AG08395 (cell line): ENCODE measurements at places on chromosomes 3 and 15.

- no peak for DNase-seq
These were observed 313.4 kb upstream of the STT3B start for GRCh38 chr3:31219131-31219843.

GRCh38 chr3:152419748-152420147 lies 151.0 kb downstream of the MBNL1 start:
- no peak for DNase-seq

- no peak for DNase-seq
These were observed 11.4 kb downstream of the FAM174B start for GRCh38 chr15:92643849-92644815.

DNA sequence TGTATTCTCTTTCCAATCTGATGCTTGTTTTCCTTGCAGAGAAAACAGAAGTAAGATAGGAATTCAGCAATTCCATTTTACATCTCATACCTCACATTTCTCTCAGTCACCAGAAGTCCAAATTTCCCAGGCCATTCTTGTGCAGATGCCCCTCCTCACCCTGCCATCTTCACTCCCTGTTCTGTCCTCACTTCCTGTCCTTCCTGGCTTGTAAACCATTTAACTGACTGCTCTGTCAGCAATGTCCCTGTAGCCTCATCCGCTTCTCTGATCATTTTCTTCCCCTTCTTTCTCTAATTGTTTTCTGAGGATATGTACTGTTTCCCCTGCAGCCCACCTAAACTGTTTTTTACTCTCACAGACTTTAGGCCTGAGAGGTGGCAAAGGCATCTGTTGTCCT lies 40.3 kb downstream of the BLM start:
- DNase-seq, result no peak

- DNase-seq, result no peak
These were observed 321.3 kb upstream of the GOLIM4 start for GRCh38 chr3:168417016-168417415.

- no peak for DNase-seq
These were observed 76.9 kb upstream of the FRMD4B start for GRCh38 chr3:69462826-69463100.

- no peak for DNase-seq
These were observed 55.7 kb downstream of the TNIK start for GRCh38 chr3:171404376-171404967.

GRCh38 chr15:69591905-69592508 lies 139.4 kb downstream of the RPLP1 start:
- DNase-seq, result no peak

DNA sequence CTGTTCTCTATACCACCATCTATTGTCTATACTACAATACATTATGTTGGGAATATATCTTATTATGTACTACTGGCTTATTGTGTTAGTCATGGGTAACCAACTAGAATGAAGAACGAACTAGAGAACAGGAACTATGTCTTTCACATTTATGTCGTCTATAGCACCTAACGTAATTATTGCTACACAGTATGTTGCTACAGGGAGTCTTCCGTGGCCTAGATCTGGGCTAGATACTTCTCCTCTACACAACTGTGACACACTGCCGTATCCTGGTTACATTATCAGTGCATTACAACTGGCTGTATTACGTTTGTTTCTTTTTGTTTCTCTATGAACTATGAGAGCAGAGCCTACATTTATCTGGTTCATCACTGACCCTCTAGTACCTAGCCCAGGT lies 34.0 kb downstream of the SCG5 start:
- DNase-seq, result no peak

GRCh38 chr3:196998966-196999760 lies 30.5 kb downstream of the MELTF start:
- DNase-seq, result no peak

DNA sequence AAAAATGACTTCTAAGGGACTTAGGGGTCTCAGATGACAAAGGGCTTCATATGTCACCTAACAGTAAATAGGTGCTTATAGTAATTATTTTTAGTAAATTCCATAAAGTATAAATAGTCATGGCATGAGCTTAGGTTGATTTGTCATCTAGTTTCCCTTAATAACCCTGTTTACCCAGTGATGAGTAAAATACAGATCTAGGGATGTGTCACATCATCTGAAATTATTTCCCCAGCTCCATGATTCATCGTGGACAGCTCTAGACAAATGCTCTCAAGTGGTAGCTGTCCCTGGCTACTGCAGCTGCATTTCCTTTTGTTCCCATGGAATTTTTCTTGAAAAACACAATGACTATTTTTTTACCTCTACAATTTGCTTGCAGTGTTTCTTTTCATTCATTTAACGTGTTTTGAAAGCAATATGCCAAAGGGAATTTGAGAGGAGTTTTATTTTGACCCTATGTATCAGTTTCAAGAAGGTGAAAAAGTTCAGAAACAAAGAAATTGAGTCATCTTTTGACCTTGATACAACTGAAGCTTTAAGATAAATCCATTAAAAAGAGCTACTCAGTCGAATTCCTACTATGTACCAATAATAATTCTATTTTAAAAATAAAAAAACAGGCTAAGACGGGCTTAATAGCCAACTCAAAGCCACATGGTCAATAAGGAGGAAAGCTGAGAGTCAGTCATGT lies 241.6 kb downstream of the KCNMB2 start:
- DNase-seq, result peak; percentile 78

GRCh38 chr3:28012830-28013229 lies 228.6 kb upstream of the CMC1 start:
- DNase-seq, result peak; percentile 8

DNA sequence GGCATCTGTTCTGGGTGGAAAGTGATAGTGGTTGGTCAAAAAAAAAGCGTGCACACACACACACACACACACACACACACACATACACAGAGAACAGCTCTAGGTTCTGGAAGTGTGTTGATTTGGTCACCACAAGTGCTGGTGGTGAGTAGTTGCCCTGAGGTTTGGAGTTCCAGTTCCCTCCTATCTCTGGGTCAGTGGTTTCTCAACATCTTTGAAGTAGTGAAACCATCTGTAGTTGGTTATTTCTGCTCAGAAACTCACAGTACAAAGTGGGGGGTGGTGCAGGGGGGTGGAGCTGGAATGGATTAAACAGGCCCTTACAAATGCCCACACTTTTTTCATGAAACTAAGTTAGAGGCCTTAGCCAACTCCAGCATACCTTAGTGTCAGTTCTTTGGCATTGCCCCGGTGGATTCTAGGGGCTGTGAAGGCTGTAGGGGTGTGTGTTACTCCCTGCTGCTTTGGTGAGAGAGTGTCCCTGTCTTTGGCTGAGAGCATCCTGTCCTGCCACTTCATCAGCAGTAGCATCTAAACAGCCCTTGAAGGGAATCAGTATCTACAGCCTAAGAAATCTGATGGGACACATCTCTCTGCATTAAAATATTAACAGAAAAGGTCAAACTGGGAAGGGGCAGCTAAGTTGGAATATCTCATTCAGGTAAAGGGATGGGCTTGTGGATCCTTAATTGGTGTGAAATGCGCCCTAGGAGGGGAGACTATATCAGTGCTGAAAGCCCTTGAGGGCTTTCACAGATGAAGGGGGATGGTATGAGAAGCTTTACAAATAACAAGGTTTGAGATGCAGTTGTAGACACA lies 20.6 kb downstream of the SMAD3 start:
- peak; percentile 82 for DNase-seq

DNA sequence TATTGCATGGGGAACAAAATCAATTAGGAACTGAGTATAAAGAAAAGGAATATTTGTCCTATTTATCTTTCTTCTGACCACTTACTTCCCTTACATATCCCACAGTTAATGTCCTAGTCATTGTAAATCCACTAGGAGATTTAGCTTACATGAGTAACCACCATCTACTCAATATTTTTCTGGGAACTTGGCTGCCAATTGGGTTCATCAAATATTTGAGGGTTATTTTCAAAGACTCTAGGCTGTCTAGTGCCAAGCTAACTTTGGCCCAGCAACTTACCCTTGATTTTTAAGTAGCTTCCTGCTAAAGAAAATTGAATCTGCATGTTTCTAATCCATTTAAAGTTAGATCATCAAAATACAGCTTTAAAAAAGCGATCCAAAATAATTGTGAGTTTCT lies 362.5 kb upstream of the EPHA3 start:
- no peak for DNase-seq

GRCh38 chr15:58355382-58355971 lies 76.3 kb upstream of the LIPC start:
- DNase-seq, result no peak

DNA sequence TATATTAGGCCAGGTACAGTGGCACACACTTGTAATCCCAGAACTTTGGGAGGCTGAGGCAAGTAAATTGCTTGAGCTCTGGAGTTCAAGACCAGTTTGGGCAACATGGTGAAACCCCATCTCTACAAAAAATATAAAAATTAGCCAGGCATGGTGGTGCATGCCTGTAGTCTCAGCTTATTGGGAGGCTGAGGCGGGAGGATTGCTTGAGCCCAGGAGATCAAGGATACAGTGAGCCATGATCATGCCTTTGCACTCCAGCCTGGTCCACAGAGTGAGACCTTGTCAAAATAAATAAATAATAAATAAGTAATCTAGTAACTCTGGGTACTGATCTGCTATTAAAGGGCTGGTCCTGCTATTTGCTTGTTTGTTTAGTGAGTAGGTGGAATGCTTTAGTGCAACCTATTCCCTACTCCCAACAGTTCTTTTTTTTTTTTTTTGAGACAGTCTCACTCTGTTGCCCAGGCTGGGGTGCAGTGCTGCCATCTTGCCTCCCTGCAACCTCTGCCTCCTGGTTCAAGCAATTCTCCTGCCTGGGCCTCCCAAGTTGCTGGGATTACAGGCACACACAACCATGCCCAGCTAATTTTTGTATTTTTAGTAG lies 9.1 kb upstream of the INO80 start:
- no peak for DNase-seq

DNA sequence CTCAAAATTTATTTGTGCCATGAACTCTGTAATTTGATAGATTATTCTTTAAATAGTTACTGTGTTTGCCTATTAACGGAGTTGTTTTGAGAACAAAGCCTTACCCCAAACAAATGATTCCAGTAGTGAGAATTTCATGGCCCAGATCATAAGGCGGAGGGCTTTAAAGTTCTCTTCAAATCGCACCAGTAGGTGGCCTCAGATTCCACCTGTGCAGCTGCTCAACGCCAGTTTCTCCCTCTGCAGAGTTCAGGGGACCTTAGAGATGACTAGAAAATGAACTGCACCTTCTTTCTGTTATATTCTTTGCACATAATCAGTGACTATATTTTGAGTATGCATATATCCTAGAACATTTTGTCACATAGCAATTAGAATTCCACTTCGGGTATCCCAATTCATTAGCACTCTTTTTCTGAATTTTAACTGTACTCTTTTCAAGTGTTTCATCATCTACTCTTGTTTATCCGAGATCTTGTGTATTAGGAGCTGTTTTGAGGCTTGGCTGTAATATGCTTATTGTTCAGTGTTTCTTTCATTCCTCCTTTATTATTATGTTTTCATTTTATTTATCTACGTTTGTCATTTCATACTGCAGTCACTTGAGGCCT lies 232.6 kb upstream of the CHRM5 start:
- peak; percentile 32 for DNase-seq

DNA sequence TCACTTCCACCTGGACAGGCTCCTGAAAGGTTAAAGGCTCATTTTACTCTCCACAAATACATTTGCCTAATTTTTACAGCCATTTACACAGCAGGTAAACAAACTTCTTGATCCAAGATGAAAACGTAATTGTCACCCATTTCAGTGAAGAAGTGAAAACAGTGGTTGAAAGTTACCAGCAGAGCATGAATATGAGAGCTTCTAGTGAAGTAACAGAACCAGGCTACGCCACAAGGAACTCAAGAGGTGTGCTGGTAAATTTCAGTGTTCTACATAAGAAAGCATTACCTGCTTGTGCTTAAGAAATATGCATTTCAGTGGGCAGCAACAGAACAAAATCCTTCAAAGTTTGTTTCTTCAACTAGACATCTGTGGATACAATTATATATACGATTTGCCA lies 113.2 kb downstream of the MECOM start:
- no peak for DNase-seq

GRCh38 chr3:165463531-165463930 lies 267.3 kb upstream of the SLITRK3 start:
- peak; percentile 1 for DNase-seq

- DNase-seq, result no peak
These were observed 6.4 kb upstream of the FILIP1L start for GRCh38 chr3:100120693-100121092.

DNA sequence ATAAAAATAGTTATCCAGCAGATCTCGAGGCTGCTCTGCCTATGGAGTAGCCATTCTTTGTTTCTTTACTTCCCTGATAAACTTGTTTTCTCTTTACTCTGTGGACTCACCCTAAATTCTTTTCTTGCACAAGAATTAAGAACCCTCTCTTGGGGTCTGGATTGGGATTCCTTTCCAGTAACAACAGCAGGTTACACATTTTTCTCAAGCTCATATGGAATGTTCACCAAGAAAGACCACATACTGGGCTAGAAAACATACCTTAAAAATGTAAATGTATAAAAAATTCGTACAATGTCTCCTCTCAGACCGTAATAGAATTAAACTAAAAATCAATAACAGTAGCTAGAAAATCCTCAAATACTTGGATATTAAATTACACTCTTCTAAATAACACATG lies 299.2 kb downstream of the CNTN3 start:
- DNase-seq, result no peak
